ENCODE measurements at places on chromosomes 12 and 14.

- DNase-seq: peak; percentile 6
Observed at GRCh38 chr14:105861985-105862465, 335.6 kb downstream of the TMEM121 start.

- DNase-seq: no peak
Observed at GRCh38 chr12:39993268-39993667, 112.6 kb downstream of the SLC2A13 start.

GRCh38 chr12:5264006-5264405, 167.9 kb upstream of the NTF3 start:
- DNase-seq: no peak

DNA sequence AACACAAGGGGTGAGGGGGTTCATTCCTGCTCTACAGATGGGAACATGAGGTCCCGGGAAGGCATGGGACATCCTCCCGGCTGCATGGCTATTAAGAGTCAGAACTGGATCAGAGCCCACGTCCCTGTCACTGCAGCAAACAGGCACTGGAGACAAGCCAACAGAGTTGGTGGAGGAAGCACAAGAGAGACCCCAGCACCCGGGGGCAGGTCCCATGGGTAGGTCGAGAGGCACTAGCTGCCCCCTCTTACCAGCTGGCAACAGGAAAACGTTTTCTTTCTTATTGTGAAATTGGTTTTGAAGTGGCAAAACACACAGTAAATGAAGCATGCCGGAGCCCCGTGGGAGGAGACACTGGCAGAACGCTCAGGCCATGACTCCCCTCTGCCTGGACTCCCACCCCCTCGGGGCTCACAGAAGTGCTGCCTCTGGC, 43.6 kb downstream of the SYNE3 start:
- DNase-seq: no peak

GRCh38 chr12:117889098-117889497, 79.7 kb downstream of the KSR2 start:
- no peak for DNase-seq

DNA sequence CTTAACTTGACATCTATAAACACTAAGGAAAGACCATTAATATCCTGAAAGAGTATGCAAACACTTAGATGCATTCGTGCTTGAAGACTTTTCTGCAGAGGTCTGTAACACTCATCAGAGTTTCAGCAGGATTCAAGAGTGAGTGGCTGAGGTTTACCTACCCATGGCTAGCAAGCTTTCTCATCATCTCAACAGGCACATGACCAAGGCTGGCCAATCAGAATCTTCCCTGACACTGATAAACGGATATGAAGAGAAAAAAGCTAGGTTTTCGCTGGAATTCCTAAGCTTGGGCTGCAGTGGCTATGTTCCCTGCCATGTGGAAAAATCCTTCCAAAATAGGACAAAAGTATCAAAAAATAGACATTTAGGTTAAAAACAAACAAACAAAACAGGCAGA, 162.1 kb upstream of the USP15 start:
- DNase-seq: no peak

DNA sequence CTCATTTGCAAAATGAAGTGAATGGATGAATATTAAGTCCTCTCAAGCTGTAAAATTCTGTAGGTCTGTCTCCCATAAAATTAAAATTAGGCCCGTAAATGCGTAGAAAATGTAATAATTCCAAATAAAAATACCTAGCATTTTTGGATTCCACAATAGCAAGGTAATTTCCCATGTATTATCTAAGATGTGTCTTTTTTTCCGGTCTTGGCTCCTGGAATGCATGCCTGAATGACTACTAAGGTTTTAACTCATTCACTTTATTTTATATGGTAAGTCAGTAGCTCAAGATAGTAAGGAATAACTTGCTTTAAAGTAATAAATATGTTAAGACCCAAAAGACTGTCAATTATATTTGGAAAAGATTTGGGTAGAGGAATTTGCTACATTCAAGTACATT, 11.1 kb downstream of the TXNRD1 start:
- DNase-seq: no peak

- no peak for DNase-seq
Observed at GRCh38 chr12:52022841-52023181, 16.1 kb downstream of the TAMALIN start.

- DNase-seq: peak; percentile 24
Observed at GRCh38 chr12:92356425-92356824, 210.8 kb upstream of the BTG1 start.

DNA sequence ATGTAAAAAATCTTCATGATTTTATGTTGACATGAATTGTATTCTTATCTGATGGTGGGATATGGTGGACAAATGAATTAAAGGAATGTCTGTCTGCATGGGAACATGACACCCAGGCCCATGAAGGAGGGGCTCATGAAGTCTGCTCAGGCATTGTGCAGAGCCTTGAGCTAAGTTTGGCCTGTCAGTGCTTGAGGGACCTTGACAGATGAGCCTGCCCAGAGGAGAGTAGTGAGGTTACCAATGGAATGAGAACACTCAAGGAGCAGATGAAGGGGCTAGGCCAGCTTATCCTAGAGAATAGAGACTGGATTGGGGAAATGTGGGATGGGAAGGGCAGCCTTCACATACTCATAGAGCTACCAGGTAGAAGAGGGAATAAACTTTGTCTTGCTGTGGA, 68.8 kb downstream of the TMX1 start:
- DNase-seq: no peak

DNA sequence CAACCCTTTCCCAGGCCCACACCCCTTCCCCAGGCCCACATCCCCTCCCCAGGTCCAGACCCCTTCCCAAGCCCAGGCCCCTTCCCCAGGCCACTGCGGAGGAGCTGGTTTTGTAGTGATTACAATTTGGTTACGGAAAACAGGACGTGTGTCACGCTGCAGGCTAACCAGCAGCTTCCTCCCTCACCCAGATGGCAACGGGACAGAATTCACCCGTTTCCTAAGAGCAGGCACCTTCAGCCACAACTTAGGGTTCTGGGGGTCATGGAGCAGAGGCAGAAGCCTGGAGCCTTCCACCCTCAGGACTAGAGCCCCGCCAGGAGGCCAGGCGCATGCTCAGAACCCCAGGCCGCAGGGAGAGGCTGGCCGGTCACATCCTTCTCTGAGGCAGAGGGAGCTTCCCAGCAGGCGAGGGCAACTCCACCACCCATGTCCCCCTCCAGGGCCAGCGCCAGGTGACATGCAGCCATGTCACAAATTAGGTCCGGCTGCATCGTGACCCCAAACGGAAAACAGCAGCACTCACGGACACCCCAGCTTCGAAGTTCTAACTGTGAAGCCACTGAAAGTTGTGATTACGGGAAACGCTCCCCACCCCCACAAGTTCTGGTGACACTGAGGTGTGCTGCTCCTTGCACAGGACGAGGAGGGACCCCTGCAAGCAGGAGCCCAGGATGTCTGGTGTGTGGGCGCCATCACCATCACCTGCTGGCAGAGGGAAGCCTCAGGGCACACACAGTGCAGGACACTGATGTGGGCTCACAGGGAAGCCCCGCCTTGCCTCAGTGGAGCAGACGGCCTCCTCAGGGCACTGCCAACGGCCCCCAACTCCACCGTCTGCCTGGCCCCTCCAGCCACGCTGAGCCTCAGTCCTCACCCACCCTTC, 7.7 kb downstream of the BRF1 start:
- no peak for DNase-seq

DNA sequence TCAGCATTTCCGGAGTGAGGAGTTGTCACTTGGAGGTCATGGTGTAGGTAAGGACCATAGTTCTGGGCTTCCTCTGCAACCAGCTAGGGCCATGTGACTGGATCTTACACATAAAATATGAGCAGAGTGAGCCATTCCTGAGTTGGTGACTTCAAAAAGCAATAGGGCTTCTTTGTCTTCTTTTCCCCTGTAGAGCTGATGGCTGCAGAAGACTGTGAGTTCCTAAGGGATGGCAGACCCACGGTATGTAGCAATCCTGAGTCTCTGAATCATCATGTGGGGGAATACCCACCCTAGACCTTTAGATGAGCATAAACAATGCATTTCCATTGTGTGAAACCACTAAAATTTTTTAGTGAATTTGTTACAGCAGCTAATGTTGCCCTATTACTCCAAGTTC, 151.1 kb upstream of the TBX3 start:
- DNase-seq: no peak

Data from posterior cingulate gyrus (tissue), 11 donors.